ENCODE measurements at places on chromosomes 1 and 21. TPM values are rescaled to one million over a fixed set of nuclear protein-coding genes. Genes with fewer than 3 reads are reported as not detected.

DNA sequence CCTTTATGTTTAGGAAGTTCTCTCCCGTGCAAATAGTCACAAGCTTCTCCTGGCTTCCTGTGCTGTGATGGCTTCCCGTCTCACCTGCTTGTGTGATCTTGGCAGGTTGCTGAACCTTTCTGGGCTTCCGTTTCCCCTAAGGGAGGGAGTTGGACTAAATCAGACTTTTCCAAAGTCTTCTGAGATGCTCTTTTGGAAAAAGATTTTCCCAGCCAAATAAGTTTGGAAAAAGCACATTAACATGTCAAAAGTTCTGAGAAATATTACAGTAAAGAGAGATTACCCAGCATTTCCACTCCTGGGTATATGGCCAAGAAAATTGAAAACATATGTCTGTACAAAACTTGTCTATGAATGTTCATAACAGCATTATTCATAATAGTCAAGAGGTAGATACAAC is 36.0 kb upstream of the TENT5C start:
- no peak for DNase-seq

TSPEAR gene
- total RNA-seq: not detected

GRCh38 chr1:156727926-156728598 is at the start of gene METTL25B:
Gene METTL25B, plus strand, starts transcription at chr1:156728469. Its CDS starts 636 bp downstream, at chr1:156729105.
- DNase-seq: peak; percentile 87

KRTAP13-2 gene
- total RNA-seq: not detected

DNA sequence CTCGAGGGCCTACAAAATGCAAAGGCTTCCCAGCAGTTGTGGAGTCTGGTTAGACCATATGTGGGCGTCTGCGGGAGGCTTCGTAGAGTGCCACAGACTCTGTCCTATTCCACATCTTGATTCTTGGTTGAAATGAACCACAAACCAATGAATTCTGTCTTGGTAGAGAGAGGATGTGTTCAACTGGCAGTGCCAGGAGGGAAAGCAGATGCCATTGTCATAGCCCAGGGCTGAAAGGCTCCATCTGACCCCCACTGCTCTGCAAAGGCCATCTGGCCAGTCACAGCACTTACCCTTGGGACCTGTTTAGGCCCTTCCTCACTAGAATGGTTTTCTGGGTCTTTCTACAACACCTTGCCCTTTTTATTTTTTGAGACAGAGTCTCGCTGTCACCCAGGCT is 22.1 kb downstream of the ACOT11 start:
- no peak for DNase-seq

DNA sequence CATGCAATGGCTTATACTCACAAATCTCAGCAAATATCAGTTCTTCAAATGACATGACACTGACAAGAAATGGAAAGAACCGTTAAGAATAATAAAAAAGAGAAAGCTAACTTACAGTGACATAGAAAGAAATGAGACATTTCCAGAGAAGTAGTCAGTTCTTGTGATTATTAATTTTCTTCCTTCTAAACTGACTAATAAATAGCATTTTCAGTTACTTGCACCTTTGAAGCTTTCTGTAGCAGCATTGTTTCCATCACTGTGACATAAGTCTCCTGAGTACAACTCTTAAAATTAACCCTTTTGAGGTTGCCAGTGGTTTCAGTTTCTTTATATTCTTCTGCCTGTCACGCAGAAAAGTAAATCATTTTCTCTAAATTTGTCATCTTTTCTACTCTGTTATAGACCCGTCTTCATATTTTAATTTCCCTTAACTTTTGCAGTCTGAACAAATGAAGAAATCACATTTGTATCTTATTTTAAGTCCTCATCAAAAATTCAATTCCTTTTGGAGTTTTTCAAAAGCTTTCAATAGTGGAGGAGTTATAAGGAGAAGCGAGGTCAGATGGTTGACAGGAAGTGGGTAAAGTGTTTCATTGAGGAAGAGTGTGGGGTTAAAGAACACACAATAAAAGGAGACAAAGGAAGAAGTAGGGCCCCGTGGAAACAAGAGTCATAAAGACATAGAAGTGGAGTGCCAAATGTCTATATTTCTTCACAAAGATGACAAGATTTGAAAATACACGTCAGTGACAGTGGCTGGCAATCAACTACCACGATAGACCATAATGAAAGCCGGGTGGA is 57.9 kb upstream of the S1PR1 start:
- DNase-seq: peak; percentile 66

WNT9A gene
- not detected for total RNA-seq

GRCh38 chr1:181255270-181255929 is 166.9 kb downstream of the IER5 start:
- DNase-seq: no peak

DNA sequence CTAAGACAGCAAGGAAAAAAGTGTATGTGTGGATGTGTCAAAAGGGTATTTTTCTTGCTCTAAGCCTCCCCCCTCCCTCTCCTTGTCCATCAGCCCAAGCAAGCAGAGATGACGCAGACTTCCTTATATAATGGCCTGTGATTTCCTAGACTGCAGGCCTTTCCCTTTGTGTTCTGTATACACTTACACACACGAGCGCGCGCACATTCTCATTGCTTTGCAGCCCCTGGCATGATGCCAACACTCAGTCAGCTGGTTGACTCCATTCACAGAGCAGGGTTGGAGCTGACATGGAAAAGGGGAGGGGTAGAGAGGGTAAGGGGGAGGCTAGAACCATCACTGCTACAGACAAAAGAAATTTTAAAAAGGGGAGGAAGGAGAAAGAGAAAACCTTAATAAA is 41.8 kb downstream of the GATAD2B start:
- peak; percentile 19 for DNase-seq
